ENCODE measurements at places on chromosomes 5 and 9. TPM values are rescaled to one million over a fixed set of nuclear protein-coding genes. Genes with fewer than 3 reads are reported as not detected.

MEGF9 gene
- total RNA-seq: 20.4 TPM

MYORG gene
- 8.1 TPM for total RNA-seq

DNA sequence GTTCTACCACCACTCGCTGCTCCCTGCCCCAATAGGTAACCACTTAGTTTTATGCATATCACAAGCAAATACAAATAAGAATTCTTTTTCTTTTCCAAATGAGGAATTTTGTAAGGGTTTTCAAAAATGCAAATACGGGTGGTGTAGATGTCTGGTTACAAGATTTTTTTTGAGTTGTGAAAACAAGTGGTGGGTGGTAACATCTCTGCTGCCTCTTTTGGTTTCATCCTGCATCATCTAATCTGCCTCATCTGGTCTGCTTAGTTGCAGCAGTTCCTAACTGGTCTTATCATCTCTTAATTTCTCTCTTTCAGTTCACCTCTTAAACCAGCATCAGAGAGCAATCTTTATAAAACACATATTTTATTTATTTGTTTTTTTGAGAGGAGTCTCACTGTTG lies 5.3 kb downstream of the NFX1 start:
- peaks cover 9% of the 10 kb centered on the region for H3K36me3 ChIP-seq
- H3K27me3 ChIP-seq: no peaks in the 10 kb centered on the region
- no peak for DNase-seq
- H3K27ac ChIP-seq: no peak overlapping the region
- H3K4me1 ChIP-seq: no peaks in the 10 kb centered on the region

GRCh38 chr5:95035891-95036685 lies 248.8 kb downstream of the MCTP1 start:
- DNase-seq: no peak
- no peak overlapping the region for H3K27ac ChIP-seq
- H3K4me3 ChIP-seq: no peak overlapping the region

DBH gene
- not detected for total RNA-seq

- peaks cover 5% of the 10 kb centered on the region for H3K4me1 ChIP-seq
- no peak overlapping the region for H3K4me3 ChIP-seq
- no peak overlapping the region for H3K27ac ChIP-seq
- DNase-seq: no peak
- H3K36me3 ChIP-seq: no peaks in the 10 kb centered on the region
Measured at GRCh38 chr9:27395484-27395921, 98.6 kb upstream of the EQTN start.

SPATA31A3 gene
- not detected for total RNA-seq

CARTPT gene
- total RNA-seq: not detected

- no peak overlapping the region for H3K4me3 ChIP-seq
- H3K27ac ChIP-seq: no peak overlapping the region
- H3K4me1 ChIP-seq: no peaks in the 10 kb centered on the region
Measured at GRCh38 chr9:37555786-37556185, 20.4 kb downstream of the FBXO10 start.

DNA sequence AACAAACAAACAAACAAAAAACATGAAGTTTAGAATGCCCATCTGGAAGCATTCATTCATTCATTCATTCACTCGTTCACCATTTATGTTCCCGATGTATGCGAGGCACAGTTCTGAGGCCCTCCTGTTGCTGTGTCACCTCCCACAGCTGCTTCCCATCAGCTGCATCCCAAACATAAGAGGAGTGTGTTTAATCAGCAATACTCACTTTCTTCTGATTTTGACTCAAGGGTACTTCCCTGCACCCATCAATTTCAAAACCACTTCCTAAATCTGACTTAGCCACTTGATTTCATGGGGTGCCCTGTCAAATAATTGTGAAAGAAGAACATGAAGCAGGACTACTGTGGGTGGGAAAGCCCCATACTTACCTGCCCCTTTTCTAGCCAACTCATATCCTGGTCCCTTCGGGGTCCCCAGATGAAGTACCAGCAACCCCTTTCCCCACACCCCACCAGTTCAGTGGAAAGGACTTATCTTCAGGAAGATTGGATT lies 128.0 kb upstream of the IL12B start:
- no peak for DNase-seq
- no peak overlapping the region for H3K4me3 ChIP-seq
- no peak overlapping the region for H3K27ac ChIP-seq
- no peaks in the 10 kb centered on the region for H3K36me3 ChIP-seq
- H3K4me1 ChIP-seq: no peaks in the 10 kb centered on the region

- H3K4me1 ChIP-seq: peaks cover 15% of the 10 kb centered on the region
- H3K27me3 ChIP-seq: no peaks in the 10 kb centered on the region
- H3K36me3 ChIP-seq: no peaks in the 10 kb centered on the region
- H3K4me3 ChIP-seq: no peak overlapping the region
Measured at GRCh38 chr9:133714606-133715294, 23.4 kb downstream of the SARDH start.
